ENCODE measurements at places on chromosomes 1 and 21.
A peak's percentile ranks its signal among the peaks of the same experiment; 100 is the strongest.

- DNase-seq, result no peak
Observed at GRCh38 chr1:57550092-57550491, 126.2 kb upstream of the DAB1 start.

DNA sequence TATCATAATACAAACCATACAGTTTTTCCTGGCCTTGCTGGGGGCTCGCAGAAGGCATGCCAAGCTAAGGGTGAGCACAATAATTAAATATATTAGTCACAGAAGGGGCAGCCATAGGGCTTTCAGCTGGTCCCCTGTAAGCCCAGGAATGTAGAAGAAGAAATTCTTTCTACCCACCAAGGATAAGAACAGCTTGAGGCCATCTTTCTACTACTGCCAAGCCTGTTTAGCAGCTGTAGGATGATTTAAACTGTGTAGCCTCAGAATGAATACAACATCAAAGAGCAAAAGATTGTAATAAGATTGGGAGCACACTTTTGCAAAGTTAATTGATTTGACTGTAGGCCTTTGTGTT is 171.5 kb downstream of the LRRC7 start:
- DNase-seq, result no peak

GRCh38 chr1:64745181-64745985 is 508 bp downstream of the RAVER2 start:
- DNase-seq, result peak; percentile 27

DNA sequence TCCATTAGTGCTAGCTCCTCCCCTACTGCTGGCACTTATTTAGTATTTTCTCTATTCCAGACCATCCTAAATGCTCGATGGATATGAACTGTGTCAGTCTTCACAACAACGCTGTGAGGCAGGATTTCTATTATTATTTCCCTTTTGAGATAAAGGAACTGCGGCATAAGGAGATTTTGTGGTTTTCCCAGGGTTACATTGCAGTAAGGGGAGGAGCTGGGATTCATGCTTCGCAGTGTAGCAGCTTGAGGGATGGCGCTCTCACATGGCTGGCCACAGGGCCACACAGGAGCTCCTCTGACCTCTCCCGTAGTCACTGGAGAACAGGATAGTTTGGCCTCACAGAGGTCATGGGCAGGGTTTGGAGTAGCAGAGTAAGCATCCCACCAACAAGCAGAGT is 116.9 kb downstream of the BEND5 start:
- DNase-seq, result no peak

DNA sequence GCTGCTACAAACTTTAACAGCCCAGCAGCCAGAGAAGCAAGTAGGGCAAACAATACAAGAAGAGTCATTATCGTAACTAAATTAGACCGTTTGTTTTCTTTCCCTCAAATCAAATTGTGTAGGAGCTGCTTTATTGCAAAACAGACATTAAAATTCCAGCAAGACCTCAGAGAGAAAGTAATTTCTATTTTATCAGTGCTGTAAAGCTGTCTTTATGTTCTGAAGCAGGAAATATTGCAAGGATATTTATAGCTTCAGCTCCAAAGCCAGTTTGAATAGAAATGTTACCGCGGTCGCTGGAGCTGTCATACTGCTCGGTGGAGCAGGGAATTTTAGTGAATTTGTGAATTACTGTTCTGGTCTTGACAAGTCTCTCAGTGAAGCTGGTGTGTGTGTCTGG is 503.8 kb upstream of the PLXNA2 start:
- DNase-seq, result no peak

GRCh38 chr1:186463511-186463910 is 2.6 kb upstream of the PDC start:
- DNase-seq, result no peak

- DNase-seq, result no peak
Observed at GRCh38 chr21:36127977-36128376, 6.9 kb upstream of the CBR3 start.

GRCh38 chr1:15960808-15961207 is 15.1 kb downstream of the ZBTB17 start:
- DNase-seq, result no peak

DNA sequence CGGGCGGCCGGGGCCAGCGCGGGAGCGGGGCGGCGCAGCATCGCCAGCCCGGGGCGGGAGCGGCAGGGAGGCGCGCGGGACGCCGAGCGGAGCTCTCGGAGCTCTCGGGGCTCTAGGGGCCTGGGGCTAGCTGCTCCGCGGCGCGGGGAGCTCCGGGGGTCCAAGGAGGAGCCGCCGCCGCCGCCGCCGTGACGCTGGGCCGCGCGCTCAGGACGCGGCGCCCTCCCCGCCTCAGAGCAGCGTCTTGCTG is 147 bp downstream of the CLSTN1 start:
- no peak for DNase-seq

DNA sequence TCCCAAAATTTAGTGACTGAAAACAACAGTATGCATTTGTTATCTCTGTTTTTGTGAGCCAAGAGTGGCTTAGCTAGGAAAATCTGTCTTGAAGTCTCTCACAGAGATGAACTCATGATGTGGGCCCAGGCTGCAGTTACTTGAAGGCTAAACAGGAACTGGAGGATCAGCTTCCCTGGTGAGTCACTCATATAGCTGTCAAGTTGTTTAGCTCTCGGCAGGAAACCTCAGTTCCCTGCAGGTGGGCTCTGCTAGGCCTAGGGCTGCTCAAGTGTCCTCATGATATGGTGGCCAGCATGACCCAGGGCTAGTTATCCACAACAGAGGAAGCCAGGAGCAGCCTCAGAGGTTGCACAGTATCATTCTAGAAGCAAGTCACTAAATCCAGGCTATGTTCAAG is 30.2 kb upstream of the DDX59 start:
- DNase-seq, result peak; percentile 28

- no peak for DNase-seq
Observed at GRCh38 chr21:21714426-21714825, 716.2 kb downstream of the NCAM2 start.

- peak; percentile 82 for DNase-seq
Observed at GRCh38 chr1:183633676-183634343, 1.8 kb downstream of the ARPC5 start.

DNA sequence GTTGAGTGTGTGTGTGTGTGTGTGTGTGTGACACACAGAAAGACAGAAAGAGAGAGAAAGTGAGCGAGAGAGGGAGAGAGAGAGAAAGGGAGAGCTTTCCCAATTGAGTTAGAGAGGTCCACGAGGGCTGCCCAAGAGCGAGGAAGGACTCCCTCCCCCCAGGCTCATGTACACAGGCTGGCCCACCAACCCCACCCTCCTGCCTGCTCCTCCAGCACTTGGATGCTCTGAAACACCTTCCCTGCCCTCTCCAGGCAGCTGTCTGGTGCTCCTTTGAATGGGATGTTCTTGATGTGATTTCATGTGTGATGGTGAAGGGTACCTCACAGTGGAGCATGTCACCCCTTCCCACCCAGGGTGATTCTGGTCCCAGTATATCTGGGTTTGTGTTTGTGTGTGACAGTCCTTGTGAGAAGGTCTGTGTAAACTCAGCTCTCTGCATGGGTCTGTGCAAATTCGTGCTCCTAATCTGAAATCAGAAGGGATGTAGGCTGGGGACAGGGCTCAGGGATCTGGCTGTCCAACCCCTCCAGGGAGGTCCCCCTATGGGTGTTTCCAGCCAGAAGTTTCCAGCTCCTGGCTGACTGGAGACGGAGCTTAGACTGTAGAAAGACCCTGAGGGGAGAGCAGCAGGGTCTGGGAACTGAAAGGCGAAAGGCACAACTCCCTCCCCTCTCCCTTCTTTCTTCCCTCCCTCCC is 6.8 kb upstream of the PEAR1 start:
- no peak for DNase-seq

DNA sequence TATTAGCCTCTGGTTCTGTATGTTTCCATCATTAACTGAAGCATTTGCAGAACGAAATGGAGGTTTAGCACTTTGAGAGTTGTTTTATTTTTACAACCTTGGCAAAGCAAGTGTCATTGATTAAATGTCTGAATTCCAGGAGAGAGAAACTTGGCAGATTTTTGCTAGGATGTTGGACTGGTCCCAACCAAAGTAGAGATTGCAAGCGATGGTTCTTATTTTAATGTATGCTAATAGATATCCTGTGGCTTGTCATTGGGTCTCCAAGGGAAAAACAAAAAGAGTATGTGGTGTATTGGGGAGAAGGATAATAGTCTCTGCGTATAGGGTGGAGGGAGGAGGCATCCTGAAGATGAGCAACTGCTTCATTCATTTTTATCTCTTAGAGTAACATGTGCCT is 457.2 kb upstream of the RUNX1 start:
- no peak for DNase-seq

DNA sequence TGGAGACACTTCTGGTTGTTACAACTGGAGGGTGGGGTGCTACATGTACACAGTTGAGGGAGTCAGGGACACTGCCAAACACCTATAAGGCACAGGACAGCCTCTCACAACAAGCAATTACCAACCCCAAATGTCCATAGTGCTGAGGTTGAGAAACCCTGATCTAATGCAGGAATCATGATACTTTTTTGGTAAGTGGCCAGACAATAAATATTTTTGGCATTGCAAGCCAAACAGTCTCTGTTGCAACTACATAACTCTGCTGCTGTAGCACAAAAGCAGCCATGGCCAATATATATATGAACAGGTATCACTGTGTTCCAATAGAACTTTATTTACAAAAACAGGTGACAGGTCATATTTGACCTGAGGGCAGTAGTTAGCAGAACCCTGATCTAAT is 177.5 kb downstream of the ASTN1 start:
- no peak for DNase-seq

DNA sequence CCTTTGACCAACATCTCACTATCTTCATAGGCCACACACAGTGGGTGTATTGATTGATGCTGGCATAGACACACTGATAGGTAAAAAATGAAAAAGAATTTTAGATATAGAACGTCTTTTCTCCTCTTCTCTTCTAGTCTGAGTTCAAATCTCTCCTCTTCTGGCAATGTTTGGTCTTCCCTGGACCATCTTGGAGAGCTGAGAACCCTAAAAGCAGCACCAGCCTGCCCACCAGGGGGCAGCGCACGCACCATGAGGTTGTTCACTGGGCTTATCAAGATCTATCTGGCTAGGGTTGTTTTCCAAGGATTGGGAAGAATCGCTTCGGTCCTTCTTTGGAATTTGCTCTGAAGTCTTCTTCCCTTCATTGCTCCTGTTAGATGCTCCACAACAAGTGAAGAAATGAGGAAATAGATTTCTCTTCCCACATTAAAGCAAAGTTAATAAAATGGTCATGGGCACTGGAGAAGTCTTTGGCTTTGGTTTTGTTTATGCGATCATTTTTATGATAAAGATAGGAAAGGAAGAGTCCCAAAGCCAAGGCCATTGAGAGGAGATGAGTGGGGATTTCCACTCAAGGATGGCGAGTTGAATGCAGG is 104.0 kb upstream of the OLIG2 start:
- peak; percentile 41 for DNase-seq

DNA sequence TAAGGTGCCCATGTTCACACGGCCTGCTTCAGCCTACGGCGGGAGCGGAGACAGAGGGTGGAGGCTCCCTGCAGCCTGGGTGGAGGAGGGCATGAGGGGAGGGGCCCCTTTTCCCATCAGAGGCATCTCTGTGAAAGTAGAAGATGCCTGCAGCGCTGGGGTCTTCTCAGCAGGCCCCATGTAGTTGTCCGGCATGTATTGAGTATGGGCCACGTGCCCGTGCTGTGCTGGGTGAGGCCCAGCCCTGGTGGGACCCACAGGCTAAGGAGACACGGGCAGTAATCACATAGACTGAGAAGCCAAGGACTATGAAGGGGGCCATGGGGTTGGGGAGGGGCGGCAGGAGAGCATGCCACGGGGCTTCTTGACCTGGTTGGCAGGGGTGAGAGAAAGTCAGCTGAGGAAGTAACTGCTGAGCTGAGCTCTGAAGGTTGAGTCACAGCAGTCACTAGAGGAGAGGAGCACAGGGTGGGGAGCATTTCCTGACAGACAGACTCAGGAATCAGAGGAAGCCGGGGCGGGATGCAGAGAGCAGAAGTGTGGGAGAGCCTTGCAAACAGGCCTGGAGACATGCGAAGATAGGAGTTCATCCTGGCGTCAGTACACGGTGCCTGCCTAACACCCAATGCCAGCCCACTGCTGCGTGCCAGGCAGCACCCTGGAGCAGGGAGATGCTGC is 21.6 kb downstream of the PSEN2 start:
- DNase-seq, result no peak

GRCh38 chr1:213251972-213252371 is 200.9 kb downstream of the RPS6KC1 start:
- no peak for DNase-seq

DNA sequence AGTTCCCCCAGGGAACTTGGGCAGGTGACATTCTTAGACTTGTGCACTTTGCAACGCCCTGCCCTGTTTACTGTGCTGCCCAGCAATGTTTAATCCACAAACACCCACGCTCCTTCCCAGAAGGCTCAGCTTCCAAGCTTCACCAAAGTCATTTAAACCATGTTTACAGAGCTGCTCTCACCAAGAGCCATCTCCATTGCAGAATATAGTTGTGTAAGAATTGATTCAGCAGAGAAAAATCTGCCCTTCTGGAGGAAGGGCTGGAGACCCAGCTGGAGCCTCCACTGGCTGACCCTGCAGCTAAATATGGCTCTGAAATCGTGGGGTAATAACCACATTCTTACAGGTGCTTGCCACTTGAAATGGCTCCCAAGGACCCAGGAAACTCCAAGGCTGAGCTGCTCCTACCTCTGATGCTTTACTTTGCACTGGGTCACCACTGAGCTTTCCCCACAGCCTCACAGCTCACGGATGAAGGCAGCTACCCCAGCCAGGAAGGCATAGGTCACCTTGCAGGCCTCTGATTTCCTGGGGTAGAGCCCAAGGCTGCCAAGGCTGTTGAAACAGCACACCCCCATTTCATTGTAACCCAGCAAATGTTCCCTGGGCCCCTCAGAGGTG is 8.7 kb downstream of the CAPN2 start:
- DNase-seq, result no peak

- no peak for DNase-seq
Observed at GRCh38 chr1:198590454-198590853, 48.4 kb upstream of the PTPRC start.

GRCh38 chr1:67216401-67216800 is 50.1 kb downstream of the IL23R start:
- DNase-seq, result no peak

DNA sequence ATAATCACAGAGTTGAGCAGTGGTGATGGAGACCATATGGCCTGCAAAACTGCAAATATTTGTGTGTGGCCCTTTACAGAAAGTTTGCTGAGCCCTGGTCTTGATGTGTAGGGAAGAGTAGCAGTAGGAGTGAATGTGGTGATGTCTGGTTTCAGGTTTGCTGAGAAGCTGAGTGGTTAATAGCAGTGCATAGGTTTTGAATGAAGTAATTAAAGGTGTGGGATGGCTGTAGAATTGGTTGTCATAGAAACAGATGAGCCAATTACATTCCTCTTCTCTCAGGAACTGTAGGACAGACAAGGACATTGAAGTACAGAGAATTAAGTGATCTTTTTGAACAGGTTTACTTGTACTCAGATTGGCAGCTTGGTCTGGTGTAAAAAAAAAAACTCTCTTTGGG is 37.4 kb downstream of the PRDM2 start:
- DNase-seq, result no peak

GRCh38 chr21:41176846-41177245 is 8.9 kb downstream of the BACE2 start:
- no peak for DNase-seq

GRCh38 chr1:183582021-183582713 is 8.1 kb downstream of the NCF2 start:
- DNase-seq, result no peak

GRCh38 chr1:23118957-23119792 is 49.5 kb downstream of the LUZP1 start:
- DNase-seq, result peak; percentile 49
